ENCODE measurements at places on chromosomes 4 and X.
A peak's percentile ranks its signal among the peaks of the same experiment; 100 is the strongest.

DNA sequence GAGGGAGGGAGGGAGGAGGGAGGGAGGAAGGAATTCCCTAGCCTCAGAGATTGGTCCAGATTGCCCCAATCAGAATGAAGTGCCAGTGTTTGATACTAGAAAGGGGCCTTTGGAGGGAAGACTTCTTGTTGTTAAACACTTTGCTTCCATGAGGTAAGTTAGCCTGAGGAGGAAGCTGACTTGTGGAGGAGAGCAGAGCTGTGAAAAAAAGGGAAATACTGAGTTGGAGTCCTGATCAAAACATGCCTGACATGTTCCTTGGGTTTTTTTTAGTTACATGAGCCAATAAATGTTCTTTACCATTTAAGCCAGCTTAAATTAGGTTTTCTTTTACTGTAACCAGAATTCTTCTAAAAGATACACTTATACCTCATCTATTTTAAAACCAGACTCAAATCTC lies 57.6 kb downstream of the GSX2 start:
- no peak for DNase-seq

GRCh38 chrX:130468395-130468923 lies 66.7 kb downstream of the RBMX2 start:
- DNase-seq, result no peak

- no peak for DNase-seq
Observed at GRCh38 chr4:146674829-146675570, 36.3 kb downstream of the POU4F2 start.

DNA sequence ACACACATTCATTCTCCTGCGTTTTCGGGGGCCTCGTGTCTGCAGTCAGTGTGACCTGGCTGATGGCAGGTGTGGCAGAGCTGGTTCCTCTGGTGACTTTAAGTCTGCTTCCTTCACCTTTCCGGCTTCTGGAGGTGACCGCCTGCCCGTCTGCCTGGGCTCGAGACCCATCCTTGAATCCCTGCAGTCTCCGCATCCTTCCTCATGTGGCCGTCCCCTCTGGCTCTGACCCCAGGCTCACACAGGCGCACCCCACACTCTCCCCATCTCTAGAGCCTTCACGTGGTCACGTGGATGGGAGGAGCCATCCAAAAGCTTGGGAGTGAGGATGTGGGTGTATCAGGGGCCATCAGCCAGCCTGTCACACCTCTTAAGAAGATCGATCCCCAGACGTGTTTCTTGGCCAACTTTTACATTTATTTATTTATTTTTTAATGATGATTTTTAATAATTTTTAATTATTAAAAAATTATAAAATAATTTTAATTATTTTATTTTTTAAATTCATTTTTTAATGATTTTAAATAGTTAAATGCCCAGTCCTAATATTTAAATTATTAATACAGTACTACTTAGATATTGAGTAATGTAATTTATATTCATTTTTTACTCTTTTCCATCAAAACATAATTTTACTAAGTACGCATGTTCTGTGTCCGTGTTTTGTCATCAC lies 20.9 kb downstream of the RGS12 start:
- DNase-seq, result no peak

- peak; percentile 46 for DNase-seq
Observed at GRCh38 chr4:79823148-79823763, 249.8 kb downstream of the ANTXR2 start.

GRCh38 chrX:110172215-110172614 lies 145.7 kb downstream of the AMMECR1 start:
- no peak for DNase-seq

- no peak for DNase-seq
Observed at GRCh38 chrX:57902633-57903032, 7.6 kb downstream of the ZXDA start.

DNA sequence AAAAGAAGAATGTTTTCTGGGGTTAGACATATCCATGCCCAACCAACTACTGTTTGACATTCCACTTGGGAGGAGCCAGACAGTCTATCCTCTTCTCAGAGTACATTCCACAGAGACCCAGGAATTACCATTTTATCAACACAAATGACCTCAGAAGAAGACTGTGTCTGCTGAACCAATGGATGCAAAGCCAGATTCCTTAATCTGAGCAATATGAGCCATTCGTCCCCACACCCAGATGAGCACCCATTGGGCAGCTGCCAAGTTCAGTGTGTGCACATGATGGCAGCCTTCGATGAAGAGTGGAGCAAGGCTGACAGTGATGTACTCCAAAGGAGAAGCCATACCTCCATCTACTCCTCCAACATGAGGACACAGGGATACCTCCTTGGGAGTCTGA lies 111.3 kb downstream of the ZNF674 start:
- DNase-seq, result peak; percentile 44

- no peak for DNase-seq
Observed at GRCh38 chr4:188613976-188614375, 474.7 kb downstream of the TRIML1 start.

DNA sequence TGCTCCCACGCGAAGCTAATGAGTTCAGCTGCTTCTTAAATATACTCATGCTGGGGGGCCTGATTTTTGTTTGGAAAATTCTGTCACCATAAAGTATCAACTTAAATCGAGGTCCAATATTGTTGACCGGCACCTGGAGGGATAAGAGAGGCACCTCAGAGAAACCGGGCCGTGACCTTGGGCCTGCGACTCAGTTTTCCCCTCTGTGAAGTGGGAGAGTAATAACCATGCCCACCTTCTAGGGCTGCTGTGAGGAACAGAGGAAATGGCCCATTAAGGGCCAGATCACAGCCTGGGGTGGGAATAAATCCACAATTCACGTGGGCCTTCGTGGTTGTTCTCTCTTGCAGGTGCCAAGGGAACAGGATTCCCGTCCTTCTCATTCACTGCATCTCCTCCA lies 39.4 kb downstream of the ZBTB49 start:
- DNase-seq, result no peak

DNA sequence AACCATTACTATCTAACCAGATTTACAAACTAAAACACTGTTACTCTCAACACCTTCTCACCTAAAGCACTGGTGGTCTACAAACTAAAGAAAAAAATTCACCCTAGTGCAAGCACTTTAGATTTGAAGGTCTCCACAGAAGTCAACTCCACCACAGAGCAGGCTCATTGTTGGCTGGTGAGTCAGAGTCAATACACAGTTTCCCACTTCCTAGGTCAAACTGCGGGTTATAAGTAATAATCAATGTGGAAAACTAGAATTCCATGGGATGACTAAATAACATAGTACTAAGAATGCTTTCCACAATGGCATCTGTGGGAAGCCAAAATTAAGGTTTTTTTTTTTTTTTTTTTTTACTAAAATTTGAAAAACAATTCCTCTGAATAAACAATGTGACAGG lies 191.8 kb downstream of the PDGFC start:
- DNase-seq, result peak; percentile 81

GRCh38 chr4:87901422-87901992 lies 68.7 kb downstream of the MEPE start:
- DNase-seq, result peak; percentile 21

DNA sequence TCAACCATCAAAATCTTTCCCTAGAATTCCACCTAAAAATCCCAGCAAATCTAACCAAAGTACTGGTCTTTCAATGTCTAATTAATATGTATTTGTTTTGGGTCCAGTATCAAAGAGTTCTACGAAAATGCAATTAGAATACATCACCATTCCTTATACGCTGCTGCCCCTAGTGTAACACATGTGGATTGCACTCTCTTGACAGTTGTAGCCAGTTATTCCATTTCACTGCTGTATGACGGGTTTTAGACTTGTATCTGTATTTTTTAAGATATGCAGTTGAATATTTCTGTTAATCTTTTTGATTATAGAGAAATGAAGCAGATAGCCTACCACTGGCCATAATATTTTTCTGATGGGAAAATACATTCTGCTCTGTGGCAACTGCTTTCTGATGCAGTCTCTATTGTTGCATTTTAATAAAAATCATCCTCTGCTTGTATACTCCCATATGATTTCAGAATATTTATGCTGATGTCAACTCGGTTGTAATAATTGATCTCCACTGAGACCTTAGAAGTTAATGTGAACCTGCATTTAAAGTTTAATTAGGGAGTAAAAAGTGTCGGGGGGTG lies 17.1 kb upstream of the PAGE2B start:
- peak; percentile 48 for DNase-seq

GRCh38 chr4:8904666-8905065 lies 33.0 kb upstream of the HMX1 start:
- DNase-seq, result no peak

GRCh38 chrX:48540480-48540879 lies 966 bp downstream of the TBC1D25 start:
- no peak for DNase-seq

DNA sequence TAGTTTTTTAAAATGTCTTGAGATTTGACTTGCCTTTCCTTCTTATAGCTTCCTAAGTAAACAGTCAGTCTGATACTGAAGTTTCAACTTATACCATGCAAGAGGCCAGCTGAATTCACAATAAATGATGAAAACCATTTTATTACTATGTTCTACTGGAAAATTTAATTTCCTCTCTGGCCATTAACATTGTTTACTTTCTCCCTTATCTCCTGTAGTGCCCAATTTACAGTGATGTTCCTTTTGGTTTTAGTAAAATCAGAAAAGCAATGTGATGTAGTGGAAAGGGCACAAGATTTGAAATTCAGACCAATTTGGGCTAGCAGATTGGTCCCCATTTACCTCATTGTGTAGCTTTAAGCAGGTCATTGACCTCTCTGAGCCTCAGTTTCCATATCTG lies 54.2 kb downstream of the SLC9A6 start:
- no peak for DNase-seq

DNA sequence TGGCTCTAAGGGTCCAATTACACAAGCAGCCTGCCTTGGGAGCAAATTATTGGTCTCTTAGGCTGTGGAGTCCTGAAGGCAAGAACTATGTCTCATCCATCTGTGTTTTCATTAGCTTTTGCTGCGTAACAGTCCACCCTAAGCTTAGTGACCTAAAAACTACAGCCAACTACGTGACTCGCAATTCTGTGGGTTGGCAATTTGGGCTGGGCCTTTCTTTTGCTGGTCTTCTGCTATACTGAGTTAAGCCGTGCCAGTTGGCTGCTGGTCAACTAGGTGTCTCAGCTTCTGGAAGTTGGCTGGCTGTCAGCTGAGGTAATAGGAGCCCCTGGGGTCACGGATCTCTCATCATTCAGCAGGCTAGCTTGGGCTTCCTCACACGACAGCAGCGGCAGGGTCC lies 205.6 kb upstream of the S100G start:
- DNase-seq, result peak; percentile 68

DNA sequence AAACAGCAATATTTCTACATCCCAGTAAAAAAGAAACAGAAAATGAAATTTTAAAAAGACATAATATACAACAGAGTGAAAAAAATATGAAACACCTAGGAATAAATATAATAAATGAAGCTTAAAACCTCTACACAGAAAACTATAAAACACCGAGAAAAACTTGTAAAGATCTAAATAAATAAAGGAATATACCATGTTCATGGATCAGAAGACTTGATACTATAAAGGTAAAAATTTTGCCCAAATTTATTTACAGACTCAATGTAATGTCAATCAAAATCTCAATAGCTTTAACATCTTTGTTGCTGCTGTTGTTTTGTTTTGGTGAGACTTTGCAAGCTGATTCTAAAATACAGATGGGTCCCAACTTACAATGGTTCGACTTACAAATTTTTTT lies 5.7 kb downstream of the TBC1D9 start:
- no peak for DNase-seq

DNA sequence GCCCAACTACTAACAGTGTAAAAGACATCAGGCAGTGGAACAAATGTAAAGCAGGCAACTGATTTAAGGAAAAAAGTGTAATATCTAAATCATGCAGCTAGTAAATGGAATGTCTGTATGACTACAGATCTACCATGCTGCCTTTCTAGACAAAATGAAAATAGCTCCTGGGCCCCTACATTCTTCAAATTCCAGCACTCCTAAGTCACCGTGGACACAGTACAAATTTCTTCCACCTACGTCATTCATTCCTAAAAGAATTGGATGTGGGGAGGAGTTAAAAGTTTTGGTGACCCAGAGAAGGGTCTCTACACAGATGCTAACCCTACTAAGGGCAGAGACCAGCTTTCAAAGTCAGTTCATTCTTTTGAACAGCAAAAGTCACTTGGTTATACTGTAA lies 137.2 kb upstream of the ARHGEF9 start:
- peak; percentile 70 for DNase-seq

DNA sequence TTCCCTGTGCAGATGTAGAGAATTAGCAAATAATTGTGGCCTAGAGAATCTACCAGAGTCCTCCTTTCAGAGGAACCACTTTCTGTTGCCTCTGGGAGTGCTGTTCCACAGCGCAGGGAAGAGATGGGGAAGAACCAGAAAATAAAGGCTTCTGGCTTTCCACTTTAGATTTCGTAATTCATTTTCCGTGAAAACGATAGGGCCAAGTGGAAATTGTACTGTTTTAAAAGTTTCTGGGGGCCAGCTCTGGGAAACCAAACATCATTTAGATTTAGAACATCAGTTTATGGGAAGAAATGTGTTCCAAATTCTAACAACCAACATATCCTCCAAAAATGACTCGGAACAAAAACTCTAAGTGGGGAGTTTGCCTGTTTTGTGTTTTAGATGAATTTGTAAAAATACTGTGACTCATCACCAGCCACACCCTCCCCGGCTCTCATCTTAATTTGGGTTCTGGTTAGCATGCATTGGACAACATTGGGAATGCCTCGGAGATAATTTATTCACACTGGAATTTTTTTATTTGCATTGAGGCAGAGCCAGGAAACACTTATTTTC lies 65.2 kb upstream of the LNX1 start:
- DNase-seq, result peak; percentile 86

- no peak for DNase-seq
Observed at GRCh38 chr4:20787940-20788665, 87.8 kb downstream of the PACRGL start.

DNA sequence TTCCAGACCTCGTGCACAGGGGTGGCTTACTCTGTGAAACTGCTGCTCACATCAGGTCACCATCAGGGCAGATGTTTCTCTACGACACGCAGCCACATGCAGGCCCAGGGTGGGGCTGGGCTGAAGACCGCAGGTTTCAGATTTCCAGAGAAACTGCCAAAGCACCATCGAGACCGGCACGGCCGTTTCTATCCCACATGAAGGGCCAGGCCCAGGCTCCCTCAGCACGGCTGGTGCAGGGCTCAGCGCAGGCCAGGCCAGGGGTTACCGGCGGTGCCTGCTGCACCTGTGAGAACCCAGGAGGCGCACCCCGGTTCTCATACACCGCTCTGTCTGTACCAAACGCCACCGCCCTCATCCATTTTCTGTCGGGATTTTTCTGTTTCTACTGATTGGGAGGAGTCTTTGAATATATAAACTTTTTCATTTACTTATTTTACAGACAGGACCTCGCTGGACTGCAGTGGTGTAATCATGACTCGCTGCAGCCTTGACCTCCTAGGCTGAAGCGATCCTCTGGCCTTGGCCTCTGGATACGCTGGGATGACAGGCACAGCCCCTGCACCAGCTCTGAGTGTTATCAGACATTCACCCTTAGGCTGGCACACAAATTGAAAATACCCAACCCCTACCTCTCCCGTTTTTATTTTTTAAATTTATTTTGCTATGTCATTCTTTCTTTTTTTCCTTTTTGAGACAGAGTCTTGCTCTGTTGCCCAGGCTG lies 17.1 kb downstream of the CTBP1 start:
- DNase-seq, result peak; percentile 26

DNA sequence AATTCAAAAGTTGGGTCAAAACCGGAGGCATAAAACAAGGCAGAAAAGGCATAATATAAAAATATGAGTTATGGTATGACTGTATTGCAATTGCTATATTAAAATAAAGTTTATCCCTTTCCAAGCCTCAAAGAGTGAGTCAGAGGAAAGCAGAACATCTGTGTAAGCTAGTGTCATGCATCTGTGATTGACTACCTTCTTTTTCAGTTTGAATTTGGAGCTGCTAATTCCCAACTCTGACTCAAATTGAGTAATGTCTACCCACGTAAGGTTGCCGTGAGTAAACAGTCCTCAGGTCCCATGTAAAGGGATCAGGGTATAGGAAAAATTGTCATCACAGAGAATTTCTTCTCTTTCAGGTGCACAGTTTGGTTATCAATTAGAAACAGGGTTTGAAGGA lies 6.5 kb upstream of the SLITRK4 start:
- DNase-seq, result no peak

Measured in GM23248 (cell line).